Activated naive CD4-positive, alpha-beta T cell treated with Interleukin-2 at 50 U/mL for 16 hours (primary cell): ENCODE measurements at places on chromosomes 16 and 17.

- no peak for DNase-seq
These were observed 6.8 kb upstream of the ADCY7 start for GRCh38 chr16:50259334-50260205.

DNA sequence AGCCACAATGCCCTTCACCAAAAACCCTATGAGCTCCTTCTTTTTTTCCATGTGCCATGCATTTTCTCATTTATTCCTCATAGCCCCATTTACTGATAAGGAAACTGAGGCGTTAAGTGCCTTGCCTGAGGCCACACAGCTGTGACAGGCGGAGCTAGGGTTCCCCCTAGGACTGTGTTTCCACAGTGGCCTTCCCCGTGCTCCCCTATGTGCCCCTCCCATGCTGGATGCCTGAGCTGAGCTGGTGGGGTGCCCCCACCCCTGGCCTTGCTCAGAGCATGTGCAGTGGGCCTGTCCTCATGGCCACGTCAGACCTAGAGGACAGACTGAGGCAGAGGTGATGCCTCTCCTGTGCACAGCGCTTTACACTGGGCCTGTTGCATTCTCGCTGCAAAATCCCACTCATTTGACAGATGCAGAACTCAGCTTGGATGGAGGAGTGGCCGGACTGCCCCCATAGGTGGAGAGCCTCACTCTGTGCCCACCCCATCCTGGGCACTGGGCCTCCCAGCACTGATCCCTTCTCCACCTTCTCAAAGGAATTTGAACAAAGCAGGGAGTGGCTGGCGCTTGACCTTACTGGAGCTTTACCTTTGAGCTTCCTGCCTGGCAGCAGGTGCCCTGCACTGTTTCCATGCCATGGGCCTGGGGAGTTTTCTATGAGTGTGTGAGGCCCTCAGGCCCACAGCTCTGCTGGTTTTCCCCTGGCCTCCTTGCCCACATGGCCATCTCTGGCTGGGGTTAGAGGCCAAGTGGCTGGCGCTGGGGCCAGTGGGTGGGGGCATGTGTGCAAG lies 2.6 kb downstream of the MAP2K3 start:
- peak; percentile 49 for DNase-seq

GRCh38 chr16:31333686-31334649 lies 21.0 kb upstream of the ITGAX start:
- DNase-seq: peak; percentile 17

DNA sequence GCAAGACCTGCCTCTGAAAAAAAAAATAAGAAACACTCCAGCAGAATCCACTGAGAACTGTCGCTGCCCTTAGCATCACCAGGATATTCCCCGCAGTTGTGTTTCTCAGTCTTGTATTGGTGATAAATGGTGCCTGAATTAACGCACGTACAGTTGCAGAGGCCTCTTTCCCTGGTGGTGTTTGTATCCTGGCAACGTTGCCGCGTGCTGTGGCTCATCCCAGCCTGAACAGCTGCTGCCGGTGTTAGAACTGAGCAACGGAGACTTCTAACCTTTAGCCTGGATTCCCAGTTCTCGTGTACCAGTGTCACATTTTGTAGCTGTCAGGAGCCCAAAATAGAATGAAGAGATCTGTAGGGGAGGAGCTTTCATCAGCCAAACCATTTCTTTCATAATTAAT lies 4.8 kb downstream of the MLYCD start:
- DNase-seq: no peak

GRCh38 chr17:11832401-11833137 lies 164.7 kb downstream of the ZNF18 start:
- no peak for DNase-seq

- DNase-seq: no peak
These were observed 67.5 kb upstream of the ZNF423 start for GRCh38 chr16:49923411-49923810.

- peak; percentile 56 for DNase-seq
These were observed 6.7 kb upstream of the TOB1 start for GRCh38 chr17:50872710-50873424.

- no peak for DNase-seq
These were observed 93.9 kb upstream of the FA2H start for GRCh38 chr16:74868501-74868900.
